ENCODE measurements at places on chromosomes 11 and 22. TPM values are rescaled to one million over a fixed set of nuclear protein-coding genes. Genes with fewer than 3 reads are reported as not detected.

- peak; percentile 97 for DNase-seq
These were observed 26.1 kb downstream of the GDPD5 start for GRCh38 chr11:75499423-75500190.

The ANGPTL5 gene
- total RNA-seq: not detected

The SCUBE1 gene
- not detected for total RNA-seq

The TOP3B gene
- total RNA-seq: 16.0 TPM

GRCh38 chr22:19291218-19291579 is 320 bp downstream of the CLTCL1 start:
- DNase-seq: peak; percentile 71

All from GM23248 (cell line).